Stomach (tissue), 19 donors: ENCODE measurements at places on chromosomes 11 and 22. TPM values are rescaled to one million over a fixed set of nuclear protein-coding genes. Genes with fewer than 3 reads are reported as not detected.

Gene ZNF280B
- total RNA-seq: 1.3 TPM

DNA sequence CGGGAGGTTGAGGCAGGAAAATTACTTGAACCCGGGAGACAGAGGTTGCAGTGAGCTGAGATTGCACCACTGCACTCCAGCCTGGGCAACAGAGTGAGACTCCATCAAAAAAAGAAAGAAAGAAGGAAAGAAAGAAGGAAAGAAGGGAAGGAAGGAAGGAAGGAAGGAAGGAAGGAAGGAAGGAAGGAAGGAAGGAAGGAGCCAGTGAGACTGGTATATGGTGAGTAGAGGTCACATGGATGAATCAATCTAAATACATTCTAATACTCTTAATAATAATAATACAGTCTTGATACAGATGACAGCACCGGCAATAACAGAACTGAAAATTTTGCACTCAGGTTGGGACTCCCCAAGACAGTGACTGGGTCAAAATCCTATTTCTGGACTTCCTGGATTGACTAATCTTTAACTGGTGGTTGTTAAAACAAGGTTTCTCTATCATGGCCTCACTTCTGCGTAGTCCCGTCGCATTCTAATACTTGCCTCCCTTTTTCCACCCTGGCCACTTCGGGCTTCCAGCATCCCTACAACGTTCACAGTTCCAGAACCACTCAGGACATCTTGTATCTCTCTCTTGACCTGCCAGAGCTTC is 53.5 kb upstream of the EIF3M start:
- H3K4me1 ChIP-seq: no peaks in the 10 kb centered on the region
- H3K27ac ChIP-seq: no peak overlapping the region
- no peak overlapping the region for H3K4me3 ChIP-seq
- H3K36me3 ChIP-seq: no peaks in the 10 kb centered on the region
- no peak for DNase-seq
- H3K27me3 ChIP-seq: no peaks in the 10 kb centered on the region

- H3K27ac ChIP-seq: no peak overlapping the region
- peaks cover 13% of the 10 kb centered on the region for H3K4me1 ChIP-seq
- H3K27me3 ChIP-seq: no peaks in the 10 kb centered on the region
- no peak for DNase-seq
- no peaks in the 10 kb centered on the region for H3K36me3 ChIP-seq
Measured at GRCh38 chr22:24728790-24729637, 45.5 kb downstream of the PIWIL3 start.

GRCh38 chr11:4932751-4933150 is 8.6 kb upstream of the OR51G1 start:
- no peak overlapping the region for H3K4me3 ChIP-seq
- H3K27ac ChIP-seq: no peak overlapping the region

Gene LGR4
- 29.2 TPM for total RNA-seq

Gene ART5
- not detected for total RNA-seq
